IPS DF 6.9 (cell line): ENCODE measurements at places on chromosomes 16 and 17.

- no peak for DNase-seq
Measured at GRCh38 chr16:69017036-69017783, 88.2 kb upstream of the HAS3 start.

- no peak for DNase-seq
Measured at GRCh38 chr17:76740329-76741118, 2.6 kb downstream of the MFSD11 start.

DNA sequence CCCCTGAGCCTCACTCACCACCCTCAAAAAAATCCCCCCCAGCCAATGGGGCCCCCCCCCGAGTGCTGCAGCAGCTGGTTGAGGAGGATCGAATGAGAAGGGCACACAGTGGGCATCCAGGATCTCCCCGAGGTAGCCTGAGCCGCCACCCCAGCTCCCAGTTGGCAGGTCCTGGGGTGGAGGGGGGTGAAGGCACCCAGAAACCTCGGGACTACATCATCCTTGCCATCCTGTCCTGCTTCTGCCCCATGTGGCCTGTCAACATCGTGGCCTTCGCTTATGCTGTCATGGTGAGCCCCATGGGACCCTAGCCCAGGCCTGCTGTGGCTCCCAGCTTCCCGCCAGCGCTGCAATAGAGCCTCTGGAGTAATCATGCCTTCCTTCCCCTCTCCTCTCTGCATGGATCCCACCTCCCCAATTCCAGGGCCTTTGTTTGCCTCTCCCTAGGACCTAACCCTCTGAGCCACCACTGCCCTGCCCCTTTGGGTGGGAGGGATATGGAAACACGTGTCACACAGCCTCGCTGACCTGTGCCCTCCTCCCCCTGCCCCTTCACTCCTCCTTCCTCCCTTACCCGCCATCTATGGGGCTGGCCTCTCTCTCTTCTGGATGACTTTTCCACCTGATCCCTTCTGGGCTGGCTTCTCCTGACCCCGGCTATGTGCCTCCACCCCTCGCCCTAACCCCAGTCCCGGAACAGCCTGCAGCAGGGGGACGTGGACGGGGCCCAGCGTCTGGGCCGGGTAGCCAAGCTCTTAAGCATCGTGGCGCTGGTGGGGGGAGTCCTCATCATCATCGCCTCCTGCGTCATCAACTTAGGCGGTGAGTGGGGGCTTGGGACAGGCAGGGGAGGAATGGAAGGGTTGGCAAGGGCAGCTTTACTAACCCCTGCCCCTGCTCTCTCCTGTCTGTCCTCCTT is 1.9 kb downstream of the PRRT2 start:
- DNase-seq = no peak

- no peak for DNase-seq
Measured at GRCh38 chr17:39943702-39944392, 16.3 kb downstream of the LRRC3C start.

DNA sequence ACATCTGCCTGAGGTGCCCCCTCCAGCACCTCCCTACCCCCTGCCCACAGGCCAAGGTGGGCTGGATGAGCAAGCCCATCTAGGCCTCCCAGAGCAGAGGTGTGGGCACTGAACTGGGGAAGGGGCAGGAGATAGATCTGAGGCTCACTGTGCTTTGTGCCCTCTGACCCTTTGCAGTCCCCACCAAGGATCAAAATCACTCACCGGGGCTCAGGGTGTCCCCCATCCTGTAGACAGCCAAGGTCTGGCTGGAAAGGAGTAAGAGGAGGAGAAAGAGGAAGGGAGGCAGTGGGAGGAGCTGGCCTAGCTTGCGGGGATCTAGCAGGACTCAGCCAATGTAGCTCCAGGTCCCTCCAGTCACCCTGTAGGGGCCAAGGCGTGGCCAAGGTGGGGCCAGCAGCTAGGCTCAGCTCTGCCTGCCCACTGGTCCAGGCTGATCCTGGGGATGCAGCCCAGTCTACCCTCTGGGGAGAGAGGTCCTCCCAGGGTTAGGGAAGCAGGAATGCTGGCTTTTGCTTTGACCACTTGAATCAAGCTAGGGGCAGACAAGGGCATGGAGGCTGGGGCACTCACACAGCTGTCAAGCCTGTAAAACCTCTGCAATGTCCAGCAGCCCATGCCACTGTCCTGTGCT is 1.8 kb downstream of the SLC12A4 start:
- no peak for DNase-seq

- DNase-seq = no peak
Measured at GRCh38 chr16:50546125-50546524, 2.1 kb upstream of the NKD1 start.

GRCh38 chr17:44221084-44221861 is 1.8 kb upstream of the UBTF start:
- DNase-seq = no peak

DNA sequence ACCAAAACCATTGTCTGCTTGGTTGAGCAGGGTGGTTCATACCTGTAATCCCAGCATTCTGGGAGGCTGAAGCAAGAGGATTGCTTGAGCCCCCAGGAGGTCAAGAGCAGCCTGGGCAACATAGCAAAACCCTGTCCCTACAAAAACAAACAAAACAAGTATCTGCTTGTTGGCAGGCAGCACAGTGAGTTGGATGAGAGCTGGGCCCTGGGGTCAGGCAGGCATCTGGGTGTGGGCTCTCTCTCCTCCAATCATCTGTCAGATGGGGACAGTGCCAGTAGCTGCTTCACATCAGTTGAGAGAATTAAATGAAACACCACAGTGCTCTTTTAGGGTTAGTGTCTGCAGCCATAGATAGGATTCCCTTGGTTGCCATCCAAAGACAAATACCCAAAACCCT is 5.8 kb downstream of the ARMC7 start:
- DNase-seq = no peak

GRCh38 chr17:32331243-32332040 is 10.5 kb downstream of the C17orf75 start:
- no peak for DNase-seq

DNA sequence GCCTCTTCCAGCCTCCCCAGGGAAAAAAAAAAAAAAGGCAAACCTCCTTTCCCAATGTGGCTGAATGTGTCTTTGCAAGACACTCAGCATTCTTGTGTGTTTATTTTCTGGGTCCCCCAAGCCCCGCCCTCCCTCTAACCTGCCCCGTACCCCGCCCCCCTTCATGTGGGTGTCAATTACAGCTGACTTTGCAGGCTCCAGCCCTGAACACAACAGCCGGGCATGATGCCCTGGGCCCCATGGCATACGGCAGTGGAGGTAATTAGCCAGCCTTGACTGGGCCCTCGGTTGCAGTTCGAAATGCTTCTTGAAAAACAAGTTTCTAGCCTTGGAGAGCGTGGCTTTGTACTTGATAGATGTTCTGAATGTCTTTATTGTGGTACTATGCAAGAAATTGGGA is 354.7 kb upstream of the RBFOX1 start:
- no peak for DNase-seq

DNA sequence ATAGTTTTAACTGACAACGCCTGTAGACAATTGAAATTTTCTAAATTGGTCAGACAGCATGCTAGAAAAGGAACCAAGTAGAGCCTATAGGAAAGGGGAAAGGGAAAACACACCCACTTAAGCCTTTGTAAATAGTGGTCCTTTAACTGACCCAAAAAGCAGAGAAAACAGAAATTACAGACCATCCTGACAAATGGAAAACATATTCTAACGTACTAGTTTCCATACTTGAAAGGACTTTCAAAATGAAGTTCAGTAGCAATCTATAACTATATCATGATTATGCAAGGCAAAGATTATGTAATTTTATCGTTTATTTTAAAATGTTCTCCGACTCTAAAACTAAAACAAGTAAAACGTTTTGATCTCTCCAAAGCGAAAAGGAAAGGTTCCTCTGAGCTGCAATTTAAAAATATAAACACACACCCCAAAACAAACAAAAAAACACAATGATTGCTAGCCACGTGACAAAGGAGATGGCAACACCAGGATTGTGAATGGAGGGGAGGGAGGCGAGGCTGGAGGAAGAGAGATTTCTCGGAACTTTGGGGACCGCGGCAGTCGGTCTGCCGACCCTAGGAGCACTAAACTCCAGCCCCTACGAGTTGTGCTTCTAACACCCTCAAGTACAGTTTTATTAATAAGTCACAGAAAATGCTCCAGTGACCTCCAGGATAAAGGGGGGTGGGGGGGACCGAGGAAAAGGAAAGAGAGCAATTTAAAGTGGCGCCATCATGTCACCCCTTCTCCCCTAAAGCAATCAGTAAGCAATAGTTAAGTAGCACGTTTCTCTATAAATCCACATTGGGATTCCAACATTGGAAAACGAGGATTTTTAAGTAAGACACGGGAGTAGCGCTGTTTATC is 1.7 kb downstream of the KANSL1 start:
- no peak for DNase-seq

DNA sequence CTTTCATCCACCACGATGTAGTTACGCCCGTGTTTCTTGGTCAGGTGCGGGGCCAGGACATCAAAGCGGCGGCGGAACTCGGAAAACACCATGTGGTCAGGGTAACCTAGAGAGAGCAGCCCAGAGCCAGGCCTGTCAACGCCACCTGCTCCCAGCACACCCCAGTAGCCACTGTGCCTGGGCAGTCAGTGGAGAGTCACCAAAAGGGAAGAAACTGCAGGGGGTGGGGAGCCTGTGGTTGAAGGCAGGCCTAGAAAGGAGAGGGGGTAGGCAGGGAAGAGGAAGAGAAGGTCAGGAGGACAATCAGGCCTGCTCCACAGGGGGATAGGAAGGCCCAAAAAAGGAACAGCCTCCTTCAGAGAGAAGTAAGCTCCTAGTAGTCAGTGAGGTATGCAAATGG is 64.1 kb downstream of the PIPOX start:
- no peak for DNase-seq
